Neural crest cell (in vitro differentiated cells): ENCODE measurements at places on chromosomes 16 and 17.

- no peak for DNase-seq
Observed at GRCh38 chr16:57999366-57999970, 1.0 kb downstream of the ZNF319 start.

- DNase-seq = no peak
Observed at GRCh38 chr16:71915350-71915749, 20.0 kb downstream of the IST1 start.

DNA sequence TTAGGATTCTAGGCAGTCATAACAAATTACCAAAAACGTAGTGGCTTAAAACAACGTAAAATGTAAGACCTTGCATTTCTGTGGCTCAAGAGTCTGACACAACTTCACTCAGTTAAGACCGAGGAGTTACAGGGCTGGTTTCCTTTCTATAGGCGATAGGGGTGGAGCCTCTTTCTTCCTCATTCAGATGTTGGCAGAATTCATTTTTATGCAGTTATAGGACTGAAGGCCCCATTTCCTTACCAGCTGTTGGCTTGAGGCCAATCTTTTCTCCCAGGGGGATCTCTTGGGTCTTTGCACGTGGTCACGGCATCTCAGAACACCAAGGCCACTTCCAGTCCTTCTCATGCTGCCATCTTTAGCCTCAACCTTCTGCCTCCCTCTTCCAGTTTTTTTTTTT, 145.2 kb downstream of the KCNJ2 start:
- no peak for DNase-seq

GRCh38 chr17:3755335-3756030, 31.8 kb downstream of the HASPIN start:
- DNase-seq = no peak

GRCh38 chr16:23500212-23500861, 10.0 kb downstream of the GGA2 start:
- DNase-seq = no peak

DNA sequence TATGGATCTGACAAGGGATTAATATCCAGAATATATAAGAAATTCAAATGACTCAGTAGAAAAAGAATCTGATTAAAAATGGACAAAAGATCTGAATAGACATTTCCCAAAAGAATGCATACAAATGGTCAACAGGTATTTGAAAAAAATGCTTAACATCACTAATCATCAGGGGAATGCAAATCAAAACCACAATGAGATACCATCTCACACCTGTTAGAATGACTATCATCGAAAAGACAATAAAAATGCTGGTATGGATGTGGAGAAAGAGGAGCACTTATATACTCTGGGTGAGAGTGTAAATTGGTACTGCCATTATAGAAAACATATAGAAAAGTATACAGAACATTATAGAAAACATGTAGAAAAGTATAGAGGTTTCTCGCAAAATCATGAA, 16.4 kb upstream of the HS3ST2 start:
- DNase-seq = no peak

DNA sequence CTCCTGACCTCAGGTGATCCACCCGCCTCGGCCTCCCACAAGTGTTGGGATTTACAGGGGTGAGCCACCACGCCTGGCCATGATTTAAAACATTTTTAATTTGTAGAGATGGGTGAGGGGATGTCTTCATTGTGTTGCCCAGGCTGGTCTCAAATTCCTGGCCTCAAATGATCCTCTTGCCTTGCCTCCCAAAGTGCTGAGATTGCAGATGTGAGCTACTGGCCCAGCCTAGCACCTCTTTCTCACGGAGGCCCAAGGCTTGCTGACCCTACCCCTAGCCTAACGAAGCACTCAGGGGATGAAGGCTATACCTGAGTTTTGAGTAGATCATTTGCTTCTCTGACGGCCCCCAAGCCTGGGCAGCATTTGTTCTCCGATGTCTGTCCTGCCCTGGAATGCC, 26.6 kb downstream of the UNK start:
- DNase-seq = no peak

DNA sequence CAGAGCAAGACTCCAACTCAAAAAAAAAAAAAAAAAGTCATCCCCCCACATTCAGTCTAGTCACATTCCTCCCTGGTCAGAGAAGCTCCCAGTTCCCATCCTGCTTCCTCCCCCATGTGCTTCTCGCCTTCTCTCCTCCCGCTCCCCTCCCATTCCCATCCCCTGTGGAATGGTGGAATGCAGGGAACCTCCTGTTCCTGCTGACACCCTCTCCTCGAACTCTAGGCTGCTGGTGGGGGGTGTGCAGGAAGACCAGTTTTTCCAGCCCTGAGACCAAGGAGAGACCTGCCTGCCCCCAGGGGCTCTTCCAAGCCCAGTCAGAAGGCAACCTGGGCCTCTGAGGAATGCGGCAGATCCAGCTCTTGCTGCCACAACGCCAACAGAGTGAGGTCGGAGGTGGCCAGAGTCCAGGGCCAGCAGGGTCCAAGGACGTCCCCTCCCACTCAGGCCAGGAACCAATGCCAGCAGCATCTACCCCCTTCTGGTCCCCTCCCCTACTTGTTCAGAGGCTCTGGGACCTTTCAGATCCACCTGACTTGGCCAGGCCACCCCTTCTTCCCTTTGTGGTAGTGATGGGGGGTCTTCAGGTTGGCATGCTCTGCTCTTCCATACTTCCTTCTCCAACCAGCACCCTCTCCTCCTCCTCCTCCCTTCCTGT, 39.3 kb upstream of the TAC4 start:
- DNase-seq = no peak

DNA sequence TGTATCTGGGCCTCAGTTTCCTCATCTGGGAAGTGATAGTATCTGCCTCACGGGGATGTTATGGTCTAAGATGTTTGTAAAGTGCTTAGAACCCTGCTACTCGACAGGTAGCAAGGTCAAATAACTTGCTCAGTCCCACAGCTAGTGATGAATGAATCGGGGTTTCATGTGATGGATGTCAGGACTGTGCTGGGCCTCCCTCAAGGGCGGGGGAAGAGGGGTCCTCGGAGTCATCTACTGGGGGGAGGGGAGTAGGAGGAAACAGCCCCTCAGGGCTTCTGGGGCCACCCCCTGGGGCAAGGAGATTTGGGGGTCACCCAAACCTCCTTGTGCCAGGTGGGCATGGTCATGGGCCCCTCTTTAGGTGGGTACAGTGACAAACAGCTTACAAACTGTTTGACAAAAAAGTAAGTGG, 732 bp downstream of the PNPO start:
- DNase-seq = no peak

GRCh38 chr17:48352630-48353029, 77.4 kb downstream of the SKAP1 start:
- no peak for DNase-seq

DNA sequence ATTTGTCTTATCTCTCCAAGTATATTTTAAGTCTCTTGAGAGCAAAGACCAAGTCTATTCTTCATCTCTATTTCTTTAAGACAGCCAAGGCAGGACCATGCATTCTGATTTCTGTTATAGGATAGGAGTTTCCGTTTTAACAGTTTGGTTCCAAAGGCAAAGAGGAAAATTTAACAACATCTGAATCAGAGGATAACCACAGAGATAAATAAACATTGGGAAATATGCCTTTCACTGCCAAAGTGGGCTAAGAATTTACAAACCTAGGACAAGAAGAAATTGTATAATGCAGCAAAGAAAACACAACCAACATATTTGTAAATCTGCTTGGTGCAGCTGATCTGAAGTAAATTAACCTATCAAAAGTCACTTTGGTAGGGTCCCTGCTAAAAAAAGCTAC, 37.7 kb downstream of the USP32 start:
- DNase-seq = no peak

DNA sequence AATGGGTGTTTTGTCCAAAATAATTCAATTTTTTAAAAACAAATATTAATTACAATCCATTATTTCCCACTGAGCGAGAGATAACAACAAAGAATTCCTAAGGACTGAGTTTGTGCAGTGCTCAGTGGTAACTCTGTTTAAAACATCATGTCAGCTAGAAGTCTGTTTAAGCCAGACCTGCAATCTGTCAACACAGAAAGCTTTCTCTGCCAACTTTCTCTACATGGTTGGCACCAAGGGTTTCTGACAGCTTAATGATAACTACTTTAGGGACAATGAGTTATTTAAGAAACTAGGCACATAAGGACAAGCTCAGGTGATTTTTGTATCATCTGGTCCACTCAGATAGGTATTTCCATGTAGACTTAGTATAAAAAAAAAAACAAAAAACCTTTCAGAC, 81.8 kb downstream of the WDR59 start:
- DNase-seq = no peak

GRCh38 chr17:18225642-18226283, 328 bp downstream of the LLGL1 start:
- DNase-seq = peak; percentile 21

DNA sequence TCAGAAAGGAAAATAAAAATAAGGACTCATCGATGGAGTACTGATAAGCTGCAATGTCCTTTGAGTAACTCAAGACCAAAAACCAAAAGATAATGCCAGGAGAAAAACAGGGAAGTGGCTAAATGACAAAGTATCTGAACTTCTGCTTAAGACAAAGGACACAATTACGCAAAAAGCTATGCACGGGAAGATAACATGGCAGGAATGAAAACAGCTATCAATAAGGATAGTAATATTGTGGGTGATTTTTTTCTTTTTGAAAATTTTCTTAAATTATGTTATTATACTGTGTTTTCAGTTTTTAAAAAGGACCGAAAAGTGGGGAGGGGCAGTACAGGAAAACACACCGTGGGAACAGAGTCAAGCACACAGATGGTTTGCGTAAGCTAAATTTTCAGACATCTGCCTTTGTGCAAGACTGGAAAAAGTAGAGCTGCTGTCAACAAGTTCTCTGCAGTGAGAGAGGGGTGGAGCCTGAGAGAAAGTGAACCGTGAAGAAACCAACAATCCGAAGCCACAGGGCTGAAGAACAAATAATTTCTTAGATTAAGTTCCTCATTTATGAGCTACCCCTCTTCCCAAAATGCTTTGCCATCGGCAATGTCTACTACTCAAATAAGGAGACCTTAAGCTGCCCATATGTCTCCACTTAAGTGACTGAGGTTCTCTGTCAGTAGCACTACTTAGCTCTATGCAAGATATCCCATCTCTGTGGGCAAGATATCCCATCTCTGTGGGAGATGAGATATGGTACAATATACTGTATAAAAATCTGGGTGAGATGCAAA, 99.9 kb upstream of the CORO6 start:
- no peak for DNase-seq

DNA sequence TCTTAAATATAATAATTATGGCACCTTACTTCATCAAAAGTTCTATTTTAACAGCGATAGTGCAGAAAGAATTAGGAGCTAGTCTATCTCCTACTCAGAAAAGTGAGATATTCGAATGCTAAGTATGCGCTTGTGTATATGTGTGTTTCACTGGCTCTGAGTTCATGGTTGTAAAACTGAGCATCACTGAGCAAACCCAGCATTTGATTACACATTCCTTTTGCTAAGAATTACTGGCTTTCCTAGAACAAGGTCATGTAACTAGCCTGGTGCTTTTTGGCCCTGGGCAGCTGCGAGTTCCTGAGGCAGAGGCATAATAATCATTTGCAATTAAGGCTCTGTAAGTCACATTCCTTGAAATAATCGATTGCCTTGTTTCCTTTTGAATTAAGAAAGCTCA, 157.2 kb downstream of the SNX29 start:
- no peak for DNase-seq

GRCh38 chr16:30184096-30184890, 891 bp downstream of the CORO1A start:
- no peak for DNase-seq

- DNase-seq = no peak
Observed at GRCh38 chr17:72318131-72318530, 197.3 kb downstream of the SOX9 start.

DNA sequence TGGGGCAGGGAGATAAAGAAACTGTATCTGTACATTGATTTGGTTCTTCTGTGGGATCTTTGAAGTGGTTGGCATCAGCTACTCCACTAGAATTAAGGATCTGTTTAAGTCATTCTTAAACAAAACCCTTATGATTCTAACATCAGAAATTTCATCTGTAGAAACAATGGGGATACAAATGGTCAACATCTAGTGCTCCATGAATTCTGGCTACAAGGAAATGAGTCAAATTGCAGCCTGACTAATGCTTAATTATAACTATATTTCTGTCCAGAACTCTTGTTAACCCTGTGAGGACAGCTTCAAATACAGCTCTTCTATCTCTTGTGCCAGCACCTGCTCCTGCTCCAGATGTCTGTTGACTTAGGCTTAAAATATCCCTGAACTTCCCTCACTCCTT, 13.9 kb upstream of the GINS3 start:
- DNase-seq = no peak

DNA sequence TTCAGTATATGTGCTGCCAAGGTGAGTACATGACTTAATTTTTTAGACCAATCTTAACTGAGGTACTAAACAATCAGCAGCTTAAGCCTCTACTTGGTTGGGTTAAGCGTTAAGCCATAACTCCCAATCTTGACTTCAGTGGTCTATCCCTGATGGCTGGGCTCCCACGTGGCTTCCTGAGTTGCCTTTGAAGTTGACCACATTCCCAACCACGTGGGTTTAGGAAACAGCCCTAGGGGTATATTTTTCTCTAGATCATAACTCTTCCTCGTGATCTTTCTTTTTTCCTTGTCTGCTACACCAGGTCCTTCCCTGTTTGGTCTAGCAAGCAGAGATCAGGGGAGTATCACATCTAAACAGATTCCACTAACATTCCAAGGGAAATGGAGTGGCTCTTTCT, 20.1 kb upstream of the PIRT start:
- DNase-seq = no peak

DNA sequence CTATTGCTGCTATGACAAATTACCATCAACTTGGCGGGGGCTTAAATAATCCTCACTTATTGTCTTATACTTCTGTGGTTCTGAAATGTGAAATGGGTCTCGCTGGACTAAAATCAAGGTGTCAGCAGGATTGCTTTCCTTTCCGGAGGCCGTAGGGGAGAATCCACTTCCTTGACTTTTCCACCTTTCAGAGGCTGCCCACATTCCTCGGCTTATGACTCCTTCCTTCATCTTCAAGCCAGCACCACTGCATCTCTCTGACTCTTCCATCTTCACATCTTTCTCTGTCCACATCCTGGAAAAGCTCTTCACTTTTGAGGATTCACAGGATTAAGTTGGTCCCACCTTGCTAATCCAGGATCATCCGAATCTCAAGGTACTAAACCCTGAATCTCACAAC, 217.8 kb downstream of the GRIN2A start:
- DNase-seq = no peak

GRCh38 chr17:58913971-58914769, 158.5 kb downstream of the PPM1E start:
- no peak for DNase-seq

DNA sequence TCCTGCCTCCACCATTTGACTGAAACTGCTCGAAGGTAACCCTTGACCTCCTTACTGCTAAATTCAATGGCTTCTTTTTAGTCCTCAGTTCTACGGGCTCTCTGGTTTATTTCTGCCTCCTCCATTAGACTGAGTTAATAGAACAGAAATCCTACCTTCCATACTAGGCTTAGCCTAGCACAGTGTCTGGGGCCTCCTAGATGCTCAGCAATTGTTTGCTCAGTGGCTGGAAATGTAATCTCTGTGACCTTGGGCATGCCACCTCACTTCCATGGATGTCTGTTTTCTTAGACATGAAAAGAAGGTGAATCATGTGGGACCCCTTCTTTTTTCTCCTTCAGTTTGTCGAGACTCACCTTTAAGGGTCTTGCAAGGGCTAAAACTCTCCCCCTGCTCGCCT, 19.7 kb downstream of the NXPH3 start:
- DNase-seq = no peak

GRCh38 chr16:80536238-80536637, 4.6 kb upstream of the DYNLRB2 start:
- DNase-seq = no peak
